NCI-H1048 (cell line): ENCODE measurements at places on chromosomes 7 and 10.

DNA sequence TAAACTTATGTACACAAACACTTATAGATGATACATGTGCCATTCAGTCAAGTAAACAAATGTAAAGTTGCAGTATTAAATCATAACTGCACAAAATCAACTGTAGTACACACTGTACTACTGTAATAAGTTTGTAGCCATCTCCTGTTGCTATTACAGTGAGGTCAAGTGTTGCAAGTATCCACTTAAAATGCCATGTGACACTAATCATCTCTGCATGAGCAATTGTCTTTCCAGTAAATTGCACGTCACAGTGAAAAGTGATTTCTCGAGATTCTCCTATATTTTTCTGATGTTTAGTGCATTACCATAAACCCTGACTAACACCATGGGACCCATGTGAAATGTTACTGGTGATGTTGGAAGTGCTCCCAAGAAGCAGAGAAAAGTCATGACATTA is 293.3 kb upstream of the SP4 start:
- no peak for DNase-seq

GRCh38 chr7:46186131-46186530 is 265.1 kb upstream of the IGFBP3 start:
- no peak for DNase-seq

DNA sequence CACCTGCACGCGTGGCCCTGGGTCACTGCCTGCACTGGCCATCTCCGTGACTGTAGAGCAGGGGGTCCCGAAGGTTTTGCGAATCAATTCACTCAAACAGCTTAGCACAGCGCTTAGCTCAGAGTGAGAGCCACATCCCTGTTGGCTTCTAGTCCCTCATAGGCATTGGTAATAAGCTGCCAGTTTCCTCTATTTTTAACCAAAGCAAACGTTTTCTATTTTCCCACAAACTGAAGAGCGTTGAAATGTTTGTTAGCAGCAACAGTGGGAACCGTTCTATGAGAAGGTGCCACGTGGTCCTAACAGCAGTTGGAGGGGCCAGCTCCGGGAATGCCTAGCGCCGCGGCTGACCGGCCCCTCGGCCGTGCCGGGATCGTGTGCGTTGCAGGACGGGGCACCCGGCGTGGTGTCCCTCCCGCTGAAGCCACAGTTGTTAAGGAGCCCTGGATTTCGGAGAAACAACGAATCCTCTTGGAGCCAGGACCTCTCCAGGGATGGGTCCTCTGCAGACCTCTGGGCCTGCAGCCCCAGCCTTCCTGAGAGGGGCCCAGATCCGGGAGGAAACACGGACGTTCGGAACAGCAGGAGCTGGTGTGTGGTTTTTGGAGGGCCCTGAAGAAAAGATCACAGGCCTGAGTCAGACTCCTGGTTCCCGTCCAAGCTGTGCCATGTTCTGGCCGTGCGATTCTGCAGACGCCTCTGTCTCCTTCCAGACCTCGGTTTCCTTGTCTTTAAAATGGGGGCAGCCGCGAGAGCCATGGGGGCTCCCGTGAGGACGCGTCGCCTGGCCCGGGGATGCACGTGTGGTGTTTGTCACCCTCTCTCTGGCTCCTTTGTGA is 40.3 kb downstream of the FAM20C start:
- no peak for DNase-seq

- DNase-seq: no peak
Observed at GRCh38 chr10:49194212-49194920, 6.2 kb upstream of the TMEM273 start.

GRCh38 chr10:14527915-14528314 is 197.2 kb upstream of the FRMD4A start:
- no peak for DNase-seq

- no peak for DNase-seq
Observed at GRCh38 chr10:123274306-123275135, 120.3 kb downstream of the BUB3 start.

DNA sequence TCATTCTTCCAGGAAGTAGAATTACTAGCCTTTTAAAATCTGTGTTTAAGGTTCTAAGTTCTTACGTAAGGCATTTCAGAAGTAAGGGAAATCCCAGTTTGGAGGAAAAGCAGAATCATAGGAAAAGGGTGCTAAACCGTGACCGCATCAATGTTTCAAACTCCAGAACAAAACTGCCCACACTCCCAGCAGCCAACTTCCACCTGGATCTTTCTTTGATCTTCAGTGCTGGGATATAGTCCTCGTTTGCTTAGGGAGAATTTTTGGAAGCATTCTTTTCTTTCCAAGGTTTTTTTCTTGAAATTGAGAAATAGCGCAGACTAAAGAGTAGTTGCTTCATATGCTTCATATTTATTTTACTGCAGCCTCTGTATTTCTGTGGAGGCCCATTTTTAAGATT is 8.9 kb downstream of the PROSER2 start:
- no peak for DNase-seq

GRCh38 chr10:119480667-119481066 is 61.9 kb downstream of the RGS10 start:
- DNase-seq: no peak

DNA sequence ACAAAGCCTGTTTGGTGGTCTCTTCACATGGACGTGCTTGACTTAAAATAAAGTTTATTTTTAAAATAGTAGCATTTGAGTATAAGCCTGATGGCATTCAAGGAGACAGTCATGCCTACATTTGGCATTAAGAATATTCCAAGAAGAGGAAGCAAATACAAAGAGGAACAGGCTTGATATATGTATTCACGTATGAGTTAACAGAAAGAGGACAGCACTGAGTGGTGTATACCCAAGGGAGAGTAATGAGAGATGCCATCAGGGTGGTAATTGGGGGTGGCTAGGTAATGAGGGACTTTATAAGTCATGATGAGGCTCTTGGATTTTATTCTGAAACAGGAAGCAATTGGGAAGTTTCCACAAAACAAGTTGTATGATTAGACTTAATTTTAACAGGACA is 363.3 kb downstream of the SEMA3D start:
- DNase-seq: no peak

- no peak for DNase-seq
Observed at GRCh38 chr10:116241085-116241484, 31.9 kb downstream of the GFRA1 start.

- DNase-seq: no peak
Observed at GRCh38 chr10:63549810-63550209, 28.6 kb downstream of the REEP3 start.

DNA sequence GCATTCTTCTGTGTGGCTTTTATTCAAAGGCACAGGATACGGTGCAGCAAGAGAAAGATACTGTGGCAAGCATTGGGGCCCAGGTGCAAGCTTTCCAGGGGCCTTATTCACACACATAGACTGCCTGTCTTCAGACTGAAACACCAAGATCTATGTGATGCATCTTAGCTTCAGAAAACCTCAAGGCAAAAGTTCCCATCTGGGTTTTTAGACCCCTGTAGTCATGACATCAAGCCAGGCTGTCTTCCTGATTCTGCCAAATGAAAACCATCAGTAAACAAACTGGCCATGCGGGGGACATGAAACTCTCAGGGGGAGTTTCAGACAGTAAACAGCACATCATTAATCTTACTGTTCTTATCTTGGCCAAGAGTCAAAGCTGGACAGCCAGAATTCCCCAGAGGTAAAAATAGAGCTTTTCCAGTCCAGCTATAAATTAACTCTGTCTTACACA is 9.8 kb downstream of the AGBL3 start:
- DNase-seq: no peak
